Astrocyte of the hippocampus (primary cell): ENCODE measurements at places on chromosomes 3 and 15.

GRCh38 chr15:56052395-56053045 lies 59.1 kb upstream of the NEDD4 start:
- peak; percentile 52 for DNase-seq

- no peak for DNase-seq
Observed at GRCh38 chr15:79948761-79949160, 22.2 kb downstream of the BCL2A1 start.

DNA sequence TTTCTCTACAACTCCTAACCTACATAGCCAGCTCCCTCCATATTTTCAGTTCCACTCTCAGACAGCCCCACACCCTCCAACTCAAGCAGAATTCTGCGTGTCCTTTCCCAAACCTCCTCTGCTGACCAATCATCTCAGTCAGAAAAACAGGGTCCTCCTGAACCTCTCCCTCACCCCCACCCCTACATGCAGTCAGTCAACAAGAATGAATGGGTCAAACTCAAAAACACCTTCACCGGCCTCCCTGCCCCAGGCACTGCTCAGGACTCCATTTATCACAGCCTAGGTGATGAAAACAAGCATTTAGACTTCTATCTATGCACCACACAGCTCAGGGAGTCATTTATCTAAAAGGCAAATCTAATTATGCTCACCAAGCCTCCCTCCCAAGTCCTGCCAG lies 32.4 kb downstream of the MYL3 start:
- DNase-seq: no peak

- peak; percentile 46 for DNase-seq
Observed at GRCh38 chr15:33104212-33104611, 90.3 kb downstream of the FMN1 start.

GRCh38 chr3:38039899-38040261 lies 872 bp downstream of the DLEC1 start:
- peak; percentile 41 for DNase-seq

- no peak for DNase-seq
Observed at GRCh38 chr3:50624634-50625033, 7.7 kb downstream of the MAPKAPK3 start.

DNA sequence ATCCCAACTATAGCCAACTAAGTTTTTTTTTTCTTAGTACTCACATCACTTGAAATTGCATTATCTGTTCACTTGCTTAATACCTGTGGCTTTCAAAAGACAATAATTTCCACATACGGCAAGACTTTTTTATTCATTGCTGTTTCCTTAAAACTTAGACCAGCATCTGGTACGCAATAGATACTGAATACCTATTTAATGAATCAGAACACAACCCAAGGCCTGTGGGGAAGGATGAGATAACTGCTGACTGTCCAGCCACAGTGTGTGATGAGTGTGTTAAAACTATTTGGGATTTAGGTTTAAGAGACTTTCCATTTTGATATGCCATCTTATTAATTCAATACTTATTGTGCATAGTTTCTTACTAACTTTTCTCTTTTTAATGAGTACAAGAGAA lies 988.7 kb downstream of the NTRK3 start:
- DNase-seq: peak; percentile 71

DNA sequence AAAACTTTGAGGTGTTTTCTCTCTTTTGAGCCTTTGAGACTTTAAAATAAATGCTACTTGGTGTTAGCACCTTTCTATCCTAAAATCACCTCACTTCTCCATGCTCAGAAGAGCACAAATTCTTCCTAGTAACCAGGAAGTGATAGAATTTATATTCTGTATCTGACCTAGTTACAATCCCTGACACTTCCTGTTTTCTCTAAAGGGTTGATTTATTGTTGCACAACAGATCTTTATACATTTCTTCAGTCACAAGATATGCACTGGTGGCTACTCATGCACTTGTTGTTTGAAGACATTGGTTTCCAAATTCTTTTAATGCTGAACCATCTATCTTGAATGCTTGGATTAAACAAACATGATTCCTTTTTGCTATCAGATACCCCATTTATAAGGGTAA lies 47.2 kb upstream of the CNTN3 start:
- no peak for DNase-seq

DNA sequence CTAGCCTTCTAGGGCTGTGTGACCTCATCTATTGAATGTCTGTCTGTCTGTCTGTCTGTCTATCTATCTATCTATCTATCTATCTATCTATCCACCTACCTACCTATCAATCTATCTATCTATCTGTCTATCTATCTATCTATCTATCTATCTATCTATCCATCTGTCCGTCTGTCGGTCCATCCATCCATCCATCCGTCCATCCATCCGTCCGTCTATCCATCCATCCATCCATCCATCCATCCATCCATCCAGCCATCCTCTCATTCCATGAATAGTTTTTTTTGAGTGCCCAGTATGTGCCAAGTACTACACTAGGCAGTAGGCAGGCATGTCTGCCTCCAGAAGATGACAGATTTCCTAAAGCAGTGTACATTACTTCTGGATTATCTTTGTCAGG lies 122.5 kb downstream of the FOXB1 start:
- no peak for DNase-seq

DNA sequence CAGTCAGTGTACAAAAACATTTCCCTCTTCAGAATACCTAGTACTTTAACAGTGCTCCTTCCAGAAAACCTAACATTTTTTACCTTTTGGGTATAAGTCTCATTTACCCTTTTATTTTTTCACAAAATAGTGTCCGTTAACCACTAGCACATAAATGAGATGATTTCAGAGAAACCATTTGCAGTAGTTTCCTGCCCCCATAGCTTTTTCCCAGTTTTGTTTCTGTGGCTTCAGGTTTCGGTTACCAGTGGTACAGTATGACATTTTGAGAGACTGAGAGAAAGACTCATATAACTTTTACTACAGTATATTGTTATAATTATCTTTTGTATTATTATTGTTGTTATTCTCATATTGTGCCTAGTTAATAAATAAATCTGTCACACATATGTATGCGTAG lies 6.2 kb upstream of the RBMS3 start:
- DNase-seq: no peak

DNA sequence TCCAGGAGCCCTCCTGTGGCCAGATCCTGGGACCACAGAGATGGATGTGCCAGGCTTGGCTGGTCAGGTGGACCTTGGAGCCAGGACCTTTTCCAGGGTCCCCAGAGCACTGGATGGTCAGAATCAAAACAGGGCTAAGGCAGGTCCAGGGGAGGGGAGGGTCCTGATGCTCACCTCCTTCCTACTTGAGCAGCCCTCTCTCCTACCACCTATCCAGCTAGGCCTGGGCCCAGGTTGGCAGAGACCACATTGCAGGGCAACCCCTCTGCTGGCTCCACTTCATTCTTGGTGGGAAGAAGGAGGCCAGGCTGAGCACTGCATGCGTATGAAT lies 28.5 kb upstream of the SFMBT1 start:
- no peak for DNase-seq

DNA sequence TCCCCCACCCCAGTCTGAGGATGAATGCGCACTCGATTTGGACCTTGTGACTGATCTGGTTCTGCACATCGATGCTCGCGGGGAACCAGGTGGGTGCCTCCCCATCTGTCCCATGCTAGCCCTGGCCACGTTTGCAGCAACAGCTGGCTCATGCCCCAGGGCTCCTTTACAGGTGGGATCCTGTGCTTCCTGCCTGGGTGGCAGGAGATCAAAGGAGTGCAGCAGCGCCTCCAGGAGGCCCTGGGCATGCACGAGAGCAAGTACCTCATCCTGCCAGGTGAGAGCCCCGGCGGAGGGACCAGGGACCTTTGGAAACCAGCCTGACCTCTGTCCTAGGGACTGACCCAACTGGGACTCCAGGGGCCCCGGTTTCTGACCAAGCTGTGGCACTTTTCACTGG lies 44.3 kb downstream of the DHX30 start:
- DNase-seq: no peak

GRCh38 chr3:179956416-179956830 lies 80.3 kb downstream of the PEX5L start:
- DNase-seq: peak; percentile 32

GRCh38 chr15:63502843-63503738 lies 1.3 kb upstream of the USP3 start:
- DNase-seq: peak; percentile 68

- no peak for DNase-seq
Observed at GRCh38 chr3:109073116-109073515, 44.8 kb downstream of the MORC1 start.

GRCh38 chr3:4825436-4826236 lies 153.6 kb upstream of the BHLHE40 start:
- DNase-seq: no peak

- peak; percentile 57 for DNase-seq
Observed at GRCh38 chr3:166446291-166446690, 609.1 kb upstream of the BCHE start.

- peak; percentile 31 for DNase-seq
Observed at GRCh38 chr3:179671747-179672242, 19.0 kb downstream of the USP13 start.

DNA sequence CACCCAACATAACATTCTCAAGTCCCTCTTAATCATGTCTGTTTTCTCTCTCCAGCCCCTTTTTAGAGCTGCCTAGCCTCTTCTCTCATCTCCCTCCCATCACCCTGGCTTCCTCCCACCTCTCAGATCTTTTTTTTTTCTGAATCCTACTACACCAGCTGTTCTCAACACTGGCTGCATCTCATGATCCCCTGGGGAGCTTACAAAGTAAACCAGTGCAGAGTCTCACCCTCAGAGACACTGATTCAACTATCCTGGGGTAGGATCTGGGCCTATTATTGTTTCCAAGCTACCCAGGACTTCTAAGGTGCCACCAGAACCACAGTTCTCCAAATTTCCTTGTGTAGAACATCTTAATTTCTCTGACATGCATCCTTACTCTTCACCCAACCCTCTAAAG lies 50.3 kb upstream of the ACAN start:
- no peak for DNase-seq

- DNase-seq: no peak
Observed at GRCh38 chr3:122687298-122687697, 6.7 kb downstream of the PARP14 start.

- peak; percentile 47 for DNase-seq
Observed at GRCh38 chr3:193865896-193866480, 270.0 kb upstream of the HES1 start.

GRCh38 chr15:64894395-64895056 lies 17.2 kb upstream of the ANKDD1A start:
- no peak for DNase-seq

GRCh38 chr3:97996988-97997387 lies 24.8 kb upstream of the RIOX2 start:
- DNase-seq: no peak

DNA sequence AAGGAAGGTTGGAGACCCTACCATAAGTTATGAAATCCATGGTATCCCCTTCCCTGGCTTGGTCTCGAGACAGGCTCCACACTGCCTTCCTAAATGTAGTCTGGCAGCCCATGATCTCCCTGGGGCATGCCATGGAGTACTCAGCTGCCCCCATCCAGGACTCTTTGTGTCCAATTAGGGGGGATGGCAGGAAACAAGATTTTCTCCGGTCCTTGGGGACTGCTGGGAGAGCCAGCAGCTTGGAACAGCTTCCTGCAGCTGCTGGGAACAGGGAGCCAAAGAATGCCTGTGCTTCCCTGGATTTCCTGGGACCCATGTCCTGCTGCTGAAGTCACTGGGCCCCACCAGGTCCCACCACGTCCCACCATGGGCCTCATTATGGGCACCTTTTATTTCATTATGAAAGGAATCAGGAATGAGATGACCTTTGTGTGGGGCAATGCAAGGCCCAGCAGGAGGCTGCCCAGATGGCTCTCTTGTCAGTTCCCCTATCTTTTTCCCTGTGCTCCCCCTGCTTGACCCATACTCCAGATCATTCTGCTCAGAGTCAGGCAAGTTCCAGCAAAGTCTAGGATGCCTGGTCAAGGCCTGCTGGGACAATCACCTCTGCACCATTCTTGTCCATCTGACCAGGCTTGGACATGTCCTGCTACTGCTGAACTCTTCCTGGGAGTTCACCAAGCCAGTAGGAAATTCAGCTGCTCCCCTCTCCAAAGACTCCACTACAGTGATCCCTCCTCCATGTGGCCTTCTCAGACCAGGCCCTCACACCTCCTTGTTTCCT lies 15.0 kb upstream of the DAG1 start:
- DNase-seq: no peak

GRCh38 chr15:48644827-48645557 lies 517 bp downstream of the FBN1 start:
- DNase-seq: peak; percentile 85
